Fibroblast of skin of scalp (primary cell): ENCODE measurements at places on chromosomes 12 and 14.

DNA sequence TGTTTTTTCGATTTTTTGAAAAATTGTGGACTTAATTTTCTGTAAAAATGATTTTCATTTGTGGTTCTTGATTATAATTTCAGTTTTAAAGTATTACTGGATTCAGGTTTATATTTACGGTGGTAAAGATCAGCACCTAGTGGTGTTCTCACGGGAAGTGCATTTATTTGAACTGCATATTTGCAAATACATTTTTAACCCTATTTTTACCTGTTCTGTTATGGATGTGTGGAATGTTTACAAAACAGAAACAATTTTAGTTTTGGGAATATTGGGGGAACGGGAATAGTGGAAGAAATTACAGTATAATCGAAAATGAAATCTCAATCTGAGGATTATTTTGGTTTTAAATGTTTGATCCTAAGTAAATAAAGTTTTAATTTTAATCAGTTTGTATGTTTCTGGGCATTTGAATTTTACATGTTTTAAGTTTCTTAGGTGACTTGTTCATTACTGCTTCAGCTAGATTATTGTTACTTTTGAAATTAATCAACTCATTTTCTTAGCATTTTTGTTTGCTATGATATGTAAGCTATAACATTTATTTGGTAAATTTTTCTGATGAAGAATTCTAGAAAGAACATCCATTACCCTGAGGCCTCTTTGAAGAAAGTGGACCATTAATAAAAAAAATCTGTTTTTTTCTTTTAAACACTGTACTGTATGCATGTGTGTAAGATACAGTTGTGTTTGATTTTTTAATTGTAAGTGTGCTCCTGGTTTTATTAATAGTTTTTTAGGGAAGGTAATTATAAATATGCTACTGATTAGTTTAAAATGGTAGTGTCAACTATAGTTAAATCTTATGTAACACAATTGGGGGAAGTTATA lies 942 bp downstream of the ATF7IP start:
- peak; percentile 33 for DNase-seq

GRCh38 chr12:75822416-75822815 lies 209.2 kb downstream of the PHLDA1 start:
- DNase-seq: peak; percentile 58

GRCh38 chr12:91127751-91128150 lies 16.5 kb upstream of the LUM start:
- DNase-seq: peak; percentile 84

GRCh38 chr14:32367516-32367915 lies 38.4 kb downstream of the AKAP6 start:
- peak; percentile 65 for DNase-seq

DNA sequence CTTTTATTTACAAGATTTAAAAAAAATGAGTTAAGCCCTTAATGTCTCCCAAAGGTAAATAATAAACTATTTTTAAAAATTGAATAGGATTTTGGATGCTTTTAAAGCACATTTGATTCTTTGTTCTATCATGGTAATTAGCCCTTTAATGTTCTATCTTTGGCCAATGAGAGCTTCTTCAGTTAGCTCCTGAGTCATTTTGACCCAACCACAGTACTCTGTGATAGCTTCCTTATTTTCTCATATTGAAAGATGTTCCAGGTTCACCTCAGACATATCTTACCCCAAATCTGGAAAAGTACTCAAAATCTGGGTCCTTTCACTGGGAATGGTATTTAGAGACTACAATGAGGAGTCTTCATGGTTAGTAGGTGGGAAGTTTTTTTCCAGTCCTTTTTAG lies 98.0 kb downstream of the MYRFL start:
- no peak for DNase-seq

DNA sequence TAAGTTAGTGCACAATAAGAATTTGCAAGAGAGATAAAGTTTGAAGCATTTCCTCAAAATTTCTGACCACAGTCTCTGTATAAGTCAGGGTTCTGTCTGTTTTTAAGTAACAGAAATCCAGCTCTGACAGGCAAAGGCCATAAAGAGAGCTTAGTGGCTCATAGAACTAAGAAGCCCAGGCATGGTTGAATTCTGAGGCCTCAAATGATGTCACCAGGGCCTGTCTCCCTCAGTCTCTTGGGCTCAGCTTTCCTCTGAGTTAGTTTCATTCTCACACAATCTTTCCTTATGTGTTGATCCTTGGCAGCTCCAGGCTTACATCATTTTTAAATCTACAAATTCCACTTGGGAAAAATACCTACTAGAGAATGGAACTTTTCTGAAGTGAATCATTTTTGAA lies 173.4 kb upstream of the ATP2B1 start:
- peak; percentile 79 for DNase-seq

DNA sequence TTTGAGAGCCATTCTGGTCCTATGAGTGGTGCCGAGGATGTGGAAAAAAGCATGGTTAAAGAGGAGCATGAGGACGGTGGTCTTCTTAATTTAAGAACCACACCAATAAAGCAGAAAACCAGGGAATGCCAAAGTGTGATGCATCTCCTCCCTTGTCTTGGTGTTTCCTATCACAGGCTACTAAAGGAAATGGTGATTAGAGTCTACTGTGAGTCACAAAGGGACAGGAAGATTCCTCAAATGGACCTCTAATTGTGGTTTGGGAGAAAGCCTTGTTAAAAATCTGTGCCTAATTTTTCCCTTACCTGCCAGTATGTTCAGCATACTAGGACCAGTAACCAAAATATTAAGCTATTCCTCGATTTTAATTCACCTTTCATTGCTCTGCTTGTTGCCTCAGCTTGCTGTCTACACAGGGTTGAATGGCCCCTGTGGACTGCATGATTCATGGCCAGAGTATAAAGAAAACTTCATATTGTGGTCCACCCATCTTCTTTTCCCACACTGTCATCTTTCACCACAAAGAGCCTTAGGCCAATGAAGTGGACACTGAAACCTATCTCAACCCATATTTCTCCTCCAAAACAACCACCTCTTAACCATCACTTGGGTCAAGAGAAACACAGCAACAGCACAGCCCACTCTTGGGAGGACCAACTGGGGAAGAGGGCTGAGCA lies 38.8 kb downstream of the DIO2 start:
- DNase-seq: peak; percentile 37

DNA sequence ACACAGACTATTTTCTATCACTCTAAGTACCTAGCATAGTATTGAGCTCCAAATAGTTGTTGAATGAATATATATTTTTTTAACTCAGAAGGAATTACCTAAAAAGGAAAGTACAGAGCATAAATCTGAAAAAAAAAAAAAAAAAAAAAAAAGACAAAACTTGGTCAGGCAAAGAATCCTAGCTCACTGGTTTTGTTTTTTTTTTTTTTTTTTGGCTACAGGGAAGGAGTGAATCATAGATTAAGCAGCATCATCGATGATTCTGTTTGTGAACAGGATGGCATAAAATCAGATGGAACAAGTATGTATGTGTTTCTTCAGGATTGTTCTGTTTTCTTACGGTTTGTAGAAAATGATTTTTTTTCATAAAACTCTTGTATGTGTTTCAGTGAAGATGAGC lies 66.1 kb upstream of the BCAT1 start:
- peak; percentile 33 for DNase-seq

DNA sequence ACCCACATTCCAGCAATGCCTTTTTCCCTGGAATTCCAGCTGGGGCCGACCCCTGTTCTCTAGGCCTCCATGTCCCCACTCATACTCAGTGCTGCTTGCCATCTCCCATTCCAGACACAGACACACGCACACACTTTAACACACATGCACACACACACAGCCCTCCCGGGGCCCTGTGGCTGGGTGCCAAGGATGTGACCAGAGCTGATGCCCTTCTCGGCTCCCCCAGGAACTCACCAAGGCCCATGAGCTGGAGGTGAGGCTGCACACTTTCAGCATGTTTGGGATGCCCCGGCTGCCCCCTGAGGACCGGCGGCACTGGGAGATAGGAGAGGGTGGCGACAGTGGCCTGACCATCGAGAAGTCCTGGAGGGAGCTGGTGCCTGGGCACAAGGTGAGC lies 4.3 kb downstream of the PLEKHG6 start:
- DNase-seq: no peak
